ENCODE measurements at places on chromosomes 5 and 9.

GRCh38 chr5:4250254-4250653, 654.6 kb downstream of the IRX1 start:
- no peak for DNase-seq

GRCh38 chr9:97638666-97639065, 5.0 kb downstream of the NCBP1 start:
- no peak for DNase-seq

DNA sequence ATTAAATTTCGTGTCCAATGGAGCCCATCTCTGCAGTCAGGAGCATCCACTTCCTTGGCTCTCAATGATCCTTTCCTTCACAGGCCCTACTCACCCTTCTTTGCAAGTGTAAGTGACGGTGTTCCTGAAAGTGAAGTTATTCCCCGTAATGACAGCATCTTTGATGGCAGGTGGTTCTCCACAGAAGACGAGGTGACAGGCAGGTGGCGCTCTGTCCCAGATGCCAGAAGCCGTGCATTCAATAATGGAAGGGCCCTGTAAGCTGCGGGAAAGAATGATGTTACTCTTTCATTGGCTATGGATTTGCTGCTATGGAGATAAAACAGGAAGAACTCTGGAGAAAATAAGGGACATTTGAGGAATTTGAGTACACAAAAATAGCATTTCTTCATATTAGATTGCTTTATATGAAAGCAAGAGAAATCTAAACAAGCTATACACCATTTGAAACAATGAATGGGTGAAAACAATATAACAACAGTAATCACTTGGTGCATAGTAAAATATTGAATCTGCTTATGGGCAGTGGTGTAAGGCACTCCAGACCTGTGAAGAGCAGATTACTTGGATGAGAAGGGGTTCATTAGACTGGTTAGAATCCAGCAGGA, 89.9 kb upstream of the TXNDC8 start:
- peak; percentile 5 for DNase-seq

- DNase-seq = no peak
Measured at GRCh38 chr5:56025151-56025885, 30.6 kb upstream of the IL6ST start.

DNA sequence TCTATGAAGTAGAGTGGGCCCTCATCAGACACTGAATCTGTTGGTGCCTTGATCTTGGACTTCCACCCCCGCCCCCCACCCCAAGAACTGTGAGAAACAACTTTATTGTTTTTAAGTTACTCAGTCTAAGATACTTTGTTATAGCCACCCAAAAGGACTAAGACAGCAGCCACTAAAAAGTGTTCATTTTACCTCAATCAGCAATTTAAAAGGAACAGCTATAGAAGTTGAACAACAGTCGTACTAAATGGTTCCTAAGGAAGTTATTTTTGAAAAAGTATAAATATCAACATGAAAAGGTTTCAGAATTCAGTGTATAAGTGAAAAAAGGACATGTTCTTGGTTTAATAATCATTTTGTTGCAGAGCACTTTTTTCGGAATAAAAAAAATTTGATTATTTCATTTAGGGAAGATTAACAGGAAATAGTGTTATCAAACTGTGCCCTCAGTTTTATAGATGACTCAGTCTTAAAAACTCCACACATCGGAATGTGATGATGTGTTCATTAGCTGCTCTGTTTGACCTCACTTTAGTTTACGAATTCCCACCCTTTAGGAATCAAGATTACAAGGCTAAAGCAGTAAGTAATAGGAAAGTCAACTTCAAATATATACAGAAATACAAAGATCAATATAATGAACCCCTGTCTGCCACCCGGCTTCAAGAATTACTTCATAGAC, 71.2 kb downstream of the MTAP start:
- DNase-seq = no peak

- no peak for DNase-seq
Measured at GRCh38 chr9:107190061-107190935, 92.8 kb upstream of the RAD23B start.

DNA sequence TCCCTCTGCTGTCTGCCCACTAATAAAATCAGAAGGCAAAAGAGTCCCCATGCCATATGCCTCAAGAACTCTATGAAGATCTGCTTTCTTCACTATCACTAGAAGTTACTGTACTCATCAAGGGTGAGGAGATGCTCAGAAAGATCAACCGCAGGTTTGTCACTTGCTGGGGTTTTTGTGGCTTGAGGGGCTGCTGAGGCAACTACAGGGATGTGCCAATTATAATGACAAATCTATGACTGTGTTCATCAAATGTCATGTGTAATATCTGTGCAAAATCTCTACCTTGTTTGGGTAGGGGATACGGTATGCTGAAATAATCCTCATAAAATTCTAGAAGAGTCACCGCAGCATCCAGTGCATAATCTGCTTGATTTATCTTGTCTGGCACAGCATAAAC, 13.0 kb downstream of the ERAP1 start:
- DNase-seq = no peak

- DNase-seq = no peak
Measured at GRCh38 chr9:39588500-39589137, 233.2 kb downstream of the SPATA31A1 start.

- DNase-seq = no peak
Measured at GRCh38 chr5:67303356-67303755, 106.8 kb upstream of the CD180 start.

DNA sequence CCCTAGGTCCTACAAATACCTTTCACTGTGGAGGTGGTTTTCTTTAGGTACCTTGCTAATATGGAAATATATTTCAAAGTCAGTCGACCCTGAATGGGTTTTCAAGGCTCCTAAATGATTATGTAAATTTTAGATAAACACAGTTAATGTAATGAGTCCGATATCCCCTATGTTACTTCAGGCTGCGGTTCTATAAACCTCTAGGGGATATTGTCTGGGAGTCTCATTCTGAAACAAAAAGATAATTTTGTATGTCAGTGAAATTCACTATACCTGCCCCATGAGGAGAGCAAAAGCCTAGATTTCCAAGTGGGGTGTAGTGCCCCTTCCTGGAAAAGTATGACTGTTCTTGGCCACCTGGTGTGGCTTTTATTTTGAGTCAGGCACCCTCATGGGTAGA, 377.3 kb downstream of the ICE1 start:
- no peak for DNase-seq

DNA sequence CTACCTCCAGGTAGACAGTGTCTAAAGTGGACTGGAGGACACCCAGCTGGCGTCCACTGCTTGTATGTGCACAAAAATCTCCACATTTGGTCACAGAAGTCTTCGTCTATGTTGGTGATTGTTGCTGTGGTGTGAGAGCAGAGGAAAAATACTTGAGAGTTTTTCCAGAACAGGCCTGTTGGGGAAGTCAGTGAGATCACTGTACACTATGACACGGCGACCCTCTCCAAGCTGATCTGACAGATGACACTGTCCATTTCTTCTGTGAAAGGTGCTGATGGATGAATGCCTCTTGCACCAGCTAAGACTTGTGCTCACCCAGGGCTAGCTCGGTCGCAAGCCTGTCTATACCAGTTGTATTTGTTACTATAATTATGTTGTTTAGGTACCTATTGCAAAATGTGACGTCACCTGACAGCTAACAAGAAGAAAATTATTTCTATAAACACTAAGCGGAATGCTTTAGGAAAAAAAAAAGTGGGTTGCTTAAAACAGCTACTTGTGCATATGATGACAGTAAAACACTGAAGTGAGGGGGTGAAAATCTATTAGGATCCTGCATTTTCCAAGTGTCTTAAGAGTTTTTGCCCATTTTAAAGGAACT, 142.3 kb downstream of the ROR2 start:
- no peak for DNase-seq

DNA sequence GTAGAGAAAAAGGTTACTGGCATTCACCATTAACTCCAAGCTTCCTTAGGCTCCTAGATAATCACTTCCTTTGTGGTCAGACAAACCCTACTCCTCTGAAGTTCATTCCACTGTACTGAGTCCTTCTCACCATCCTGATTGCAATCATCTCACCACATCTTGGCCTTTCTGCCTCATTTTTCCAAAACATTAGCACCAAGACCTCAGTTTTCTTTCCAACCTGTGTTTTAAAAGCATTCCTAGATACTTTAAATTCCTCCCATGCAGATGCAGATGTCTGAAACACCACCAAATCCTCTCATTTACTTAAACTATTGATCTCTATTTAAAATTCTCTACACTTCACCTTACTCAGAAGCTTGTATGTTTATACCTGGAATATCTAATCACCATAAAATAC, 961.3 kb upstream of the CTNND2 start:
- no peak for DNase-seq

GRCh38 chr9:104088416-104088815, 5.7 kb upstream of the SMC2 start:
- DNase-seq = no peak

DNA sequence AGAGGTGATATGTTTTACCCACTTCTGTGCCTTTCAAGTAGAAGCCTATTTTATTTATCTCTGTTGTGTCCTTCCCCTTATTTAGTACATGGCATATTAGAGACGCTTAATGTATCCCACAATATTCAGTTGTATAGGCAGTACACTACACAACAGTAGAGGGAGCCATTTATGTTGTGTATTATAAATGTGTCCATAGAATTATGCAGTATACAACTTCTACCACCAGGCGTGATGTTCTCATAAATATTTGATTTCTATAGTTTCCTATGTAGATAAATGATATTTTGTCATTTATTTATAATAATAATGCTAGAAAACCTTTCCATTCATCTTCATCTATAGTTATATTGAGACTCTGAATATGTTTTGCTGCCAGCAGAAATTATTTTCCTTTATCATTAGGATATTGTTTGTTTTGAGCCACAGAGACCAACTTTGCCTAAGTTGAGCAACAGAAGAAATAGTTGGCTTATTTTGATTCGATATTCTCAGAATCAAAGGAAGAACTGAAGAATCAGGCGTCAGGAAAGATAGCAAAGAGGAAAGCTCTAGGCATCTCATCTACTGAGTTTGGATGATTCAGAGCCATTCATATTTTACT, 81.7 kb downstream of the ADAMTS19 start:
- DNase-seq = no peak

DNA sequence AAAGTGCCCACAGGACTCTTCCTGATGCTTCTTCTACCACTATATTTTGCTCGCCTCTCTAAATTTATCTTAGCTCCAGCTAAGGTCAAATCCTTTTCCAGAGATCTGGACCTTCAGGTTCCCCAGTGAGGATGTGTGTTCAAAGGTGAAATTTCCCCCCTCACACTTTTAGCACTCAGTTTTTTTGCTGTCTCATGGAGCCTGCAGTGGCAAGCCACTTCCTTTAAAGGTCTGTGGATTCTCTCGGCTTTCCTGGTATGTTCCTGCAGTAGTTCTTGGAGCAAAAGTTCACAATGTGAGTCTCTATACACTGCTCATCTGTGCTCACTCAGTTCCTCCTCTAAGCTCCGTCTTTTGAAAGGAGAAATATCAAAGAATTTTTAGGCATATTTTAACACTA, 181.4 kb downstream of the LURAP1L start:
- no peak for DNase-seq
